Amygdala (tissue), 56 donors: ENCODE measurements at places on chromosomes 11 and 22.

DNA sequence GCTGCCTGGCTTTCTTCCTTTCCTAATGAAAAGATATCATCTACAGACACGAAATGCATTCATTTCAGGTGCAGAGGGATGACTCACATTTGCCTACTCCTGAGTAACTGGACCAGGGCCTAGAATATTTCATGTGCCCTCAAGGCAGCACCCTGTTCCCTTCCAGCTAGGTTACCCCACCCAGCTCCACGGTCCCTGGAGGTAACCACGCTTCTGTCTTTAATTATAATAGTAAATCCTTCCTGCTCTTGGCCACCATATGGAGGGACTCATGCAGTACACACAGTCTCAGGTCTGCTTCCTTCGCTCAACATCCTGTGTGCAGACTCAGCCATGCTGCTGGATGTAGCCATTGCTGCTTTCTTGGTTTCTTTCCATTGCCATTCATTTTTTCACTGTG lies 22.3 kb downstream of the DHCR7 start:
- no peak for DNase-seq

DNA sequence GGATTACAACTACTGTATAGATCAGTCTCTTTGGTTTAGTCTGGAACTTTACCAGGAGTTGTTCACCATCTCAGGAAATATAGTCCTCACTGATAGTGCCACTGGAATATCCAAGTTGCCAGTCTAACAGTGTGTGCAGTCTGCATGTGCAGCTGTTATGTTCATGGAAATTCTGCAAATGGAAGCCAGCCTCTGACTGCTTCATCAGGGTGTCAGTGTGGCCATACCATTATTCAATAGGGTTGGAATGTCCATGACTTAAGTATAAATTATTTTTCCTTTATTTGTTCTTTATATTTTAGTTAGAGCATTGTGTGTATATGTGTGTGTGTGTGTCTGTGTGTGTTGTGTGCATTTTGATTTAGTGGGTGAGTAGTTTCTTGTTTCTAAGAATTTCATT lies 51.8 kb downstream of the C11orf96 start:
- no peak for DNase-seq

DNA sequence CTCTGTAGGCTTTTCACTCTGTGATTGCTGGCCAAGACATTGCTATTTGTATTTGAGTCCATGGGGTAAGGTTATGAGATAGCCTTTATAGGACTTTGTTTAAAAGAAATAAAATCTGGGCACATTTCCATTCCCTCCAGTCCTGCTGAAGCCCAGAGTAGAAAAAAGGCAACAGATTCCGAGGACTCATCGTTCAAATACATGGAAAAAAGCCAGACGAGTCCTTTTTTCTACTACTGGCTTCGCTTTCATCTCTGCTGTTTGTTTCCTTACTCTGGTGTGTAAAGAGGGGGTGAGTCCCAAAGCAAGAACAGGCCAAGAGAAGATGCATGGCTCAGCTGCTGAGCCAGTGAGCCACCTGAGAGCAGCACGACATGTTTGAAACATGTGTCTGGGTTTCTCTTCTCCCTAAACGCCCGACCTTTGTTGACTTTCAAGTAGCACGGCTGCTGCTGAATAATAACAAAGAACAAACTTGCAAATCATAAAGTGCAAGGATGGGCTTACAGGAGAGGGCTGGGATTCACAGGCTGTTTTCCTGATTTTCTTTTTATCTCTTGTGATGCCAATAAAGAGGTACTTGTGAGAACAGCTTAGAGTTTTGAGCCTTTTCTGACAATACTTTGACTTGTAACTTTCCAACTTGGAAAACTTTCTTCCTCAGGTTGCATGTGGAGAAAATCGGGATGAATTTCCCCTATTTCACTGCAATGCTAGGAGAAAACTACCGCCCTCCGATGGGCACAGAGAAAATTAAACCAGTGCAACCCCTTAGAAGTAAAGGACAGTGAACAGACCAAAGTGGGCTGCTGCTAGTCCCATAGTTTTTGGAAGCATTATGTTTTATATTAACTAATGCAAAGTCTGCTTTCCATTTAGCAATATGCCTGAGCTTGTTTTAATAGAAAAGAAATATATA lies 195.2 kb upstream of the RAG2 start:
- no peak for DNase-seq

DNA sequence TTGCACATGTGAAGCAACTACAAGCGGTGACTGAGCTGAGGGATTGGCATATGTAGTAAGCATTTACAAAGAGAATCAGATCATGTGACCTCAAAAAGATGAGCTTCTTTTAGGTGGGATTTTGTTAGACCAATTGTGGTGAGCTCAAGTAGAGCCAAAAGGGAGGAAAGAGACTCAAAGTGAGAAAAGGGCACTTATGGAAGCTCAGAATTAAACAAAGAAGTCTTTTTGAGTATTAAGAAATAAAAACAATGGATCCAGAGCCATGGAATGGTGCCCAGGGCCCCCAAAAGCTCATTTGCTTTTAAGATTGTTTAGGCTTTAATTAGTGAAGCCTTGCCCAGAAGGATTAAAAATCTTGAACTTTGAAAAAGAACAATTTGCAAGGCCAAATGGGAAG lies 246.7 kb upstream of the MPPED2 start:
- DNase-seq, result no peak
